Activated CD8-positive, alpha-beta T cell treated with anti-CD3 and anti-CD28 coated beads, Interleukin-2, amount 10 ng/mL, durations not matched to agents 7 days and 5 days (primary cell): ENCODE measurements at places on chromosomes 4 and X. TPM values are rescaled to one million over a fixed set of nuclear protein-coding genes. Genes with fewer than 3 reads are reported as not detected.

DNA sequence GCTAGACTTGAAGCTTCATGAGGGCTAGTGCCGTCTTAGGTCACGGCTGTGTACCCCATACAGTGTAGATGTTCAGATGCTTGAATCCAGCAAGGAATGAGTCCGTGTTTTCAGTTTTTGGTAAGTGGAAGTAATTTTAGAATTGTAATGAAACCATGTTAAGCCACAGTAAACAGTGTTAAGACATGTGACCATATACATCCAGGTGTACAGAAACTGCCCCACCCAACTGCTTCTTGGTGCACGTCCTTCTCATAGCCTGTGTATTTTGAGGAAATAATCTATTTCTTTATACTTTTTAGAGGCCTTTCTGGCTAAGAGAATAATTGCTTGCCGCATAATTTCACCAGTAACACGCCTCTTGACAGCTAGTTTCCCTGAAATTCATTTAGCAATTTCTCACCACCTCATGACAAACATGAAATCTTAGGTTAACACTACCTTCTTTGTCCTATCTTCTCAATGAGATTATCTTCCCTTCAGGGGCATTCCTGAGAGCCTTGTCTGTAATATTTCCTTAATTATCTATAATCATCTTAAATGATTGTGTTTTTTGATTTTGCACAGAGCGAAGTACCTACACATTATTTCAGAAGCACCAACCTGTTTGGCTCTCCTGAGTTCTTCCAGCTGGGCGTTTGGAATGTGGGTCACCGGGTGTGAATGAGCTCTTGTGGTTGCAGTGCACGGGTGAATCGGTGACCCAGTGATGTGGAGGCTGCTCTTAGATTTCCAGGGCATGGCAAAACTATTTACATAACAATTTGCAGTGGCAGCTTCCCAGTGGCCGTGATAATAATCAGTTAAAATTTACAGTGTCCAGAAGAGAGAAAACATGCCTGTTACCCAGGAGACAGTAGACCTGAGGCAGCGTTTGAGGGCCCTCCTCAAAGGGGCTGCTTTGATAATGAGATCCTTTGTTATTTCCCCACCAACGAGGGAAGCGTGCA, 50.2 kb upstream of the TADA2B start:
- peaks cover 51% of the 10 kb centered on the region for H3K4me1 ChIP-seq
- DNase-seq: no peak
- H3K36me3 ChIP-seq: peaks cover 41% of the 10 kb centered on the region
- H3K27ac ChIP-seq: no peak overlapping the region
- H3K4me3 ChIP-seq: no peak overlapping the region
- no peaks in the 10 kb centered on the region for H3K27me3 ChIP-seq

DNA sequence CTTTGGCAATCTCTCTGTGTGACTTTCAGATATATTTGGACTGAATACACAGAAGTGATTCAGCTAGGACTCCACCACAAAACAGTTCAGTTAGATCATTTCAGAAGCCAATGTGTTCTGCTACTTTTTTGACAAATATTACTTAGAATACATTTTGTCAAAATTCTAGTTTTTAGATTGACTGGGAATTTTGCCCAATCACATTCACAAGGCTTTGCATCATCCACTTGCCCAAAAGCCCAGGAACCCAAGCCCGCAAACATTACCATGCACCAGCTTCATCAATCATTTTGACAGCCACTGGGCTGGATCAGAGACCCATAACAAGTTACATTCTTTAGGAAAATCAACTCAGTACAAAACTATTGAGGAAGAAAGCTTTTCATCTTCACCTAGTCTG, 256.6 kb upstream of the NDST3 start:
- H3K27ac ChIP-seq: no peak overlapping the region
- H3K4me1 ChIP-seq: no peaks in the 10 kb centered on the region
- H3K27me3 ChIP-seq: no peaks in the 10 kb centered on the region
- DNase-seq: no peak

- H3K4me3 ChIP-seq: no peak overlapping the region
- no peak overlapping the region for H3K27ac ChIP-seq
- H3K4me1 ChIP-seq: no peaks in the 10 kb centered on the region
- no peaks in the 10 kb centered on the region for H3K27me3 ChIP-seq
- DNase-seq: no peak
Observed at GRCh38 chr4:185710487-185710995, 101.5 kb downstream of the SORBS2 start.

- H3K36me3 ChIP-seq: peaks cover 2% of the 10 kb centered on the region
- H3K4me3 ChIP-seq: no peak overlapping the region
- no peak overlapping the region for H3K27ac ChIP-seq
Observed at GRCh38 chrX:372856-373640, 13.7 kb downstream of the PPP2R3B start.

GRCh38 chrX:17637235-17637634, 100.1 kb upstream of the SCML1 start:
- H3K27ac ChIP-seq: no peak overlapping the region
- H3K4me3 ChIP-seq: no peak overlapping the region
- peaks cover 6% of the 10 kb centered on the region for H3K4me1 ChIP-seq
- H3K27me3 ChIP-seq: no peaks in the 10 kb centered on the region

GRCh38 chr4:100960232-100960631, 387.1 kb downstream of the PPP3CA start:
- no peaks in the 10 kb centered on the region for H3K4me1 ChIP-seq
- H3K27ac ChIP-seq: no peak overlapping the region
- no peak for DNase-seq
- no peak overlapping the region for H3K4me3 ChIP-seq
- peaks cover 2% of the 10 kb centered on the region for H3K27me3 ChIP-seq

DNA sequence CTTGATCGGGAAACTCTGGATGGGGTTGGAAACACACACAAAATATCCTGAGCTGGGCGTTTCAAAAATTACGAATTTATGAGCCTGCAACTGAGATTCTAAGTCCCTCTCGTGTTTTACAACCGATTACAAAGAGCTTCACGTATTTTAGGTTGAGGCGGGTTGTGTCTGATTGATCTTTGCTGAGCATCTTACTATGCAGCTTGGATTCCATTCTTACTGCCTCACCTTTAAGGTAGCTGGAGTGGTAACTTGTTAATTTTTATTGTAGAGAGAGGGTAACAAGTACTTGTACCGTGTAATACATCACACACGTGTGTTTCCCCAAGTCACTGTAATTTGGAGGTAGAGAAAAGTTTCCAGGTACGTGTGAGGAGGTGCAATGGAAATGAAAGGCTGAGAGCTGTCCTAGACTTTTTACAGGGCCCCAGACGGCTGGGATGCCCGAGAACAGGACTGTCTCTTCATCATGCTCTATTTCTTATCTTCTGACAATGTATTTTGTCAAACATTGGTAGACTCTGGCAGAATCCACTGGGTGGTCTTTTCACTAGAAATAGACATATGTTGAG, 97.8 kb upstream of the TENM3 start:
- no peak for DNase-seq
- peaks cover 14% of the 10 kb centered on the region for H3K4me1 ChIP-seq
- H3K36me3 ChIP-seq: peaks cover 6% of the 10 kb centered on the region

DNA sequence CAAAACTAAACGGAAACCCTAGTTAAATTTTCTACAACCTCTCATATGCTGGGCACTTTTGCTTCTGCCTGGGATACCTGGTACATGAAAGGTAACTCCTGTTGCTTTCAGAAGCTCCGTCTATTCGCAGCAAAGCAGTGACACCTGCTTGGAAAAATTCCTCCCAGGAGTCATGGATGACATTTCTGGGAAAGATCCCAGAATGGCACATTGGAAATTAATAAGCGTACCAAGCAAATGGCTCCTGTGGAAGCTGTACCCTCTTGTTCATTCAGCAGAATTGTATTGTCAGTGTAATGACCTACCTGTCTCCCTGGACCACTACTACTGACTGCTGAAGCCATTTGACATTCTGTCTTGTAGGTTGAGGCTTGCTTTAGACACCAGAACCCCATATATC, 349.7 kb upstream of the NOCT start:
- no peak overlapping the region for H3K27ac ChIP-seq
- H3K4me3 ChIP-seq: no peak overlapping the region
- no peak for DNase-seq
- no peaks in the 10 kb centered on the region for H3K4me1 ChIP-seq
- H3K27me3 ChIP-seq: no peaks in the 10 kb centered on the region

DNA sequence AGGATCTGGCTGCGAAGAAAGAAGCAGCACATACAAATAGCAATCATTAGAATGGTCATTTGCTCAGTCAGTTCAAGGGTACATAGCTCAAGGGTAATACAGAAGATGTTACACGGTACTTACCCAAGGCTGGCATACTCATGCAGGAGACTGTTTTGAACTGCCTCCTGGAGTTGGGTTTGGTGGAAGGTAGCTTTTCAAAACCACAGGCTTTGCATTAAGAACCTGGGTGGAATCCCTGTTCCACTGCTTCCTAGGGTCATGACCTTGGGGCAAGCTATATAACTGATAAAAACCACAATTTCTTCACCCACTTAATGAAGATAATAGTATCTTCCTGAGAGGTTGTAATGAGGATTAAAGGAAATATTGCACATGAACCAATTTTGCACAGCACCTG, 36.5 kb downstream of the TBC1D9 start:
- H3K4me3 ChIP-seq: no peak overlapping the region
- H3K4me1 ChIP-seq: peaks cover 5% of the 10 kb centered on the region
- no peak overlapping the region for H3K27ac ChIP-seq
- H3K36me3 ChIP-seq: no peaks in the 10 kb centered on the region
- no peaks in the 10 kb centered on the region for H3K27me3 ChIP-seq

- peaks cover 76% of the 10 kb centered on the region for H3K27me3 ChIP-seq
- H3K4me1 ChIP-seq: peaks cover 36% of the 10 kb centered on the region
- no peaks in the 10 kb centered on the region for H3K36me3 ChIP-seq
- no peak overlapping the region for H3K27ac ChIP-seq
Observed at GRCh38 chr4:174217273-174218126, 66.0 kb downstream of the FBXO8 start.

DNA sequence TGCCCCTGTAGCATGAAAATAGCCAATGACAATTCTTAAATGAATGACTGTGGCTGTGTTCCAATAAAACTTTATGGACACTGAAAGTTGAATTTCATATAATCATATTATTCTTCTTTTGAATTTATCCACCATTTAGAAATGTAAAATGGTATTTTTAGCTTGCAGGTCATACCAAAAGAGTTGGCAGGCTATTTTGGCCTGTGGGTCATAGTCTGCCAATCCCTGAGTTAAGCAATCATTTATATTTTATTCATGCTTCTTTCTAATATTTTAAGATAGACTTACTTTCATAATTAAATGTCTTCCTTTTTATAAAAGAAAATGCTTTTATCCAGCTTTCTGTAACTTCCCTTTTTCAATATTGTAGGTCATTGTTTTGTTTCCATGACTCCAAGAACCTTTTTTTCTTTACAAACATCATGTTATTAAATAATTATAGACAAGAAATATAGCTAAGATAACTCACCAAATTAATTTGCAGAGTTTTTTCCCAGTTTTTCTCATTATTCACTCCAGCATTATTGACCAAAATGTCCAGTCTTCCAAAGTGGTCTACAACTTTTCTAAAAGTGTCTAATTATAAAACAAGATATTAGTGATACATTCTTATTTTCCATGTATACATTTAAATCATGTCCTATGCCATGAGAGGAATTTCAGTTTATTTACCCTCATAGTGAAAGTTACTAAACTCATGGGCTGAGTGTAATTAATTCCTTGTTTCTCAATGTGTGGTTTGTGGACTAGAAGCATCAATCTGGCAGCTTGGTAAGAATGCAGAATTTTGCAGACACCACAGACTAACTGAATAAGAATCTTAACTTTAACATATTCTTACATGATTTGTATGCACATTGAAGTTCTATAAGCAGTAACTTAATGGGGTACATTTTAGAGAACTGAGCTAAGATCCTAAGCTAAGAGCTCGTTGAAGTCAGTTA, 4.5 kb downstream of the HPGD start:
- H3K4me3 ChIP-seq: no peak overlapping the region
- H3K36me3 ChIP-seq: peaks cover 5% of the 10 kb centered on the region
- H3K4me1 ChIP-seq: peaks cover 19% of the 10 kb centered on the region
- H3K27me3 ChIP-seq: peaks cover under 1% of the 10 kb centered on the region
- H3K27ac ChIP-seq: no peak overlapping the region
- DNase-seq: no peak

DNA sequence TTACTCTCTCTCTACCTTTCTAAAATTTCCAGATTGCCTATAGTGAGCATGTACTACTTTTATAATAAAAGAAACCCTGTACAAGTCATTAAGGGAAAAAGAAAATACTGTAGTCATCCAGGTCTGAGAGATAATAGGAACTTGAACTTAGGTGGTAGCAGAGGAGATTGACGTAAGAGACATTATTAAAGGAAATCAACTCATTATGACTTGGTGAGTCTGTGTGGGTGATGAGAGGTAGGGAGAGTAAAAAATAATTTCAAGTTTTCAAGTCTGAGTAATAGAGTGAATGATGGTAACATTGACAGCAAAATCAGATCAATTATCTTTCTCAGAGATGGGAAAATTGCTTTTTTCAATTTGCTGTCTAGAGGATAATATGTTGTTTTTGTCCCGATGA, 44.0 kb upstream of the ZCCHC12 start:
- no peak overlapping the region for H3K4me3 ChIP-seq
- H3K27ac ChIP-seq: no peak overlapping the region
- H3K27me3 ChIP-seq: peaks cover 18% of the 10 kb centered on the region
- no peaks in the 10 kb centered on the region for H3K36me3 ChIP-seq

DNA sequence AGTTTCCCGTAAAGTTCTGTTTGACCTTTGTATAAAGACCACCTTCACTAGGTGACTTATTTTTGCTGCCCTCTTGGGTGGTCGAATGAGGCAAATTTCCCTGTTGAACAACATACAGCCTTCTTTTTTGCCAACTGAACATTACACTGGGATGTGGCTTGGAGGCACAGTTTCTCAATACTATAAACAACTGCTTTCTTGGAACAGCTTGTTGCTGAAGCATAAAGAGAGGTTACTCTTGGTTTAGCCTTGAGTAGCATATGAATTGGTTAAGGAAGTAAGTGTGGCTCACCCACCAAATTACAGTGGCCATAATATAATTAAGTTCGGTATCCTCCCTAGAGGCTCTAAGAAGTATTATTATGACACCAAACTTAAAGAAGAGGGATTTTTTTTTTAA, 40.0 kb downstream of the HHIP start:
- no peaks in the 10 kb centered on the region for H3K4me1 ChIP-seq
- no peak for DNase-seq
- no peaks in the 10 kb centered on the region for H3K36me3 ChIP-seq

DNA sequence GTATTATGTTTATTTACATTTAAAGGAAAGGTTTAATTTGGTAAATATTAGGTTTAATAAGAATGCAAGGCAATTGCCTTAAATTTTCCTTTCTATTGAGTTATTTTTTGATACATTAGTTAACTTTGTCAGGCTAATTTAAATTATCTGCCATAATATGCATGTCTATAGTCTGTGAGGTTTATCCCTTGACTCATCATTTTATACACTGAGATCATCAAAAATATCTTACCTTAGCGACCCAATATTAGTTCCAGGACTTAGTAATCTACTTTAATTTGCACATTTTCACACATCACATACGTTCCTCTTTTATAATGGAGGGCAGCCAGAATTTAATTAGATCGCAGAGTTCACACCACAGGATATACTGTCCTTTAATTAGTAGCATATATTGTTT, 999.5 kb upstream of the GRID2 start:
- no peaks in the 10 kb centered on the region for H3K4me1 ChIP-seq
- no peak overlapping the region for H3K4me3 ChIP-seq

IGFBP7 gene
- total RNA-seq: not detected

ZXDA gene
- 2.9 TPM for total RNA-seq

CXCL1 gene
- not detected for total RNA-seq

MXD4 gene
- 5.9 TPM for total RNA-seq
